ENCODE measurements at places on chromosomes 4 and X.

- no peak for DNase-seq
Observed at GRCh38 chr4:73599182-73599581, 21.1 kb downstream of the RASSF6 start.

DNA sequence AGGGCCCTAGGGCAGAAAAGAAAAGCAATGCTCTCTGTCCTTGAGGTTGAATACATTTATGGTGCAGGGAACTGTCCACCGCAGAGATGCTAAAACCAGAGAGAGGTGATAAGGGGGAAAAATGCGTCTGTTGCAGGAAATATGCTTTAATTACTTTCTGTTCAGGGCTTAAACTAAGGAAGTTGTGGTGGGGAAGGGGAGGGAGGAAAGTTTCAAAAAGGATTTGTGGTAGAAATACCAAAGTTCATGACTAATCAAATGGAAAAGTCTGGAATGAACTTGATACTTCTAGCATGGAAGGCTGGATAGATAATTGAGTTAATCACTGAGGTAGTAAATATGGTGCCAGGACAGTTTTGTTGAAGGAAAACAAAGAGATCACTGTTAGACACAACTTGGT lies 99.0 kb downstream of the ASB9 start:
- no peak for DNase-seq

DNA sequence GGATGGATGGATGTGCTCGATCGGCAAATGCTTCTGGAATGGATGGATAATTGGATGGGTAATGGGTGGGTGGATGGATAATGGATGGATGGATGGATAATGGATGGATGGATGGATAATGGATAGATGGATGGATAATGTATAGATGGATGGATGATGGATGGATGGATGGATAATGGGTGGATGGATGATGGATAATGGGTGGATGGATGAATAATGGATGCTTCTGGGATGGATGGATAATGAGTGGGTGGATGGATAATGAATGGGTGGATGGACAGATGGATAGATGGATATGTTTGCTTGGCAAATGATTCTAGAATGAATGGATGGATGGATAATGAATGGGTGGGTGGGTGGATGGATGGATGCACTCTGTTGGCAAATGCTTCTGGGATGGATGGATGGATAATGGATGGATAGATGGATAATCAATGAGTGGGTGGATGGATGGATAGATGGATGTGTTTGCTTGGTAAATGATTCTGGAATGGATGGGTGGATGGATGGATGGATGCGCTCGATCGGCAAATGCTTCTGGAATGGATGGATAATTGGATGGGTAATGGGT lies 3.8 kb upstream of the SLC25A6 start:
- no peak for DNase-seq

DNA sequence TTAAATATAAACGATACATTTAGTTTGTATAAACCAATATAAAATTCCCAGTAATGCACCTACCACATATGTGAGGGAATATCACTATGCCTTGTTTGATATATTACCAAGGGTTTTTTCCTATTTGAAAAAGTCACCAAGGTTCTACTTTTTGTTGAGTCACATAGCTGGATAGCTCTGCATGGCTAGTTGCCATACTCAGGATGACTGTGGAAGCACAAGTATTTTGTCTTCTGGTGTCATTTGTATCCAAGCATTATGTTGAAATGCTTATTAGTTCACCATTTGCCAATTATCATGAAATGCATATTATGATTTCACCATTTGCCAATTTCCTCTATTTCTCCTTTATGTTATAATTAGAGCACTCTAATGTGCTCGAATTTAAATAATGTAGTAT lies 162.7 kb upstream of the TTC29 start:
- no peak for DNase-seq

DNA sequence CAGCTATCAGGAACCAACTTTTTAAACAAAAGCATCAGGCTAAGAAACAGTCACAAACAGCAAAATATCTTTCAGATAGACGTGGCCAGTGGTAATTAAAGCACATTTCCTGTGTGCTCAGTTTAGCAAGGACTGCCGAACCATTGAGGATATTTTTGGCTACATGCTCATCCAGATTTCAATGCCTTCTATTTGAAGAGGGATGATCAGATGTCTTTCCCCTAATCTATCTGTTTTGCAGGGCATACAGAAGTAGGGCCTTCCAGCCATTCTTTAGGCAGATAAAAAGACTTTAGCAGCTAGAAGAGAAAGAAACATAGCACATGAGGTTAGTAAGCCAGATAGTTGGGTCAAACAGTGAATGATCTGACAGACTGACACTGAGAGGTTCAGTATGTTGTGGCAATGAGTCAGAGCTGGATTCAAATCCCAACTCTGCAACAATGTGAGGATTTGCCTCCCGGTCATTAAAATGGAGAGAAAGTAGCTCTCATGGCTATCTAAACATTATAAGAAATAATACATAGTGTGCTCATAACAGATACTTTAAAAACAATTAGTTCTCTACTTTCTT lies 100.0 kb upstream of the PRKG2 start:
- DNase-seq: no peak

DNA sequence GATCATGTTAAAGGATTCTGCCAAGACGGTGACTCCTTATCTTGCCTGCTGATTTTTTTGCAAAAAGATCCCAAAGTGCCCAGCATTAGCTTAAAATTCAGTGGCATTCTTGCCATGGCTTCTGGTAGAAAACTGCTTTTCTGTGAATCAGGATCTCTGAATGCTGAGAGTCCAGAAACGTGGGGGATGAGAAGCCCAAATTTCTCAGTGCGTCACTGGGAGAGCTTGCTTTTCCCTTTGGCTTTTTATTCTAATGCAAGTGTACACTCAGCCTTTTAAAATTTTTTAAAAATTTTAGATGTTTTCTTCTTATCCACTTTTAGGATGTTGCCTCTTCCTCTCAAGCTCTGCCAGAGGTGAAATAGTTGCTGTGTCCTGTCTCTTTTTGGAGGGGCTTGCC lies 98.4 kb downstream of the TLL1 start:
- no peak for DNase-seq

DNA sequence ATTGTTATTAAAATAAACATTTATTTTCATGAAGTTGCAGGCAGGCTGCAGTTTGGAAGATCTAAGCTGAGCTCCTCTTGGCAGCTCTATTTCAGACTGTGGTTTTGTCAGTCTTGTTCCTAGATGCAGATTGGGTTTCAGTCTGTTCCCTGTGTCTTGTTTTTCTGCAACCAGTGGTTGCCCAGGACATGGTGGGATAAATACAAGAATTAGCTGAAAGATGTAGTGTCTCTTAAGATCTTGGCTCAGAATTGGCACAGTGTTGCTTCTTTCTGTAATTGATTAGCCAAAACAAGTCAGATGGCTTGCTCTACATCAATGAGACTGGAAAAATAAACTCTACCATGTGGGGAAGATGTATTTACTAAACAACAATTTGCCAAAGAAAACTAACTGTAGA lies 283.0 kb upstream of the BOD1L1 start:
- DNase-seq: no peak

- DNase-seq: no peak
Observed at GRCh38 chrX:80808881-80809411, 731 bp downstream of the BRWD3 start.

All from NCI-H1930 (cell line).